Effector memory CD8-positive, alpha-beta T cell (primary cell): ENCODE measurements at places on chromosomes 13 and 19.

DNA sequence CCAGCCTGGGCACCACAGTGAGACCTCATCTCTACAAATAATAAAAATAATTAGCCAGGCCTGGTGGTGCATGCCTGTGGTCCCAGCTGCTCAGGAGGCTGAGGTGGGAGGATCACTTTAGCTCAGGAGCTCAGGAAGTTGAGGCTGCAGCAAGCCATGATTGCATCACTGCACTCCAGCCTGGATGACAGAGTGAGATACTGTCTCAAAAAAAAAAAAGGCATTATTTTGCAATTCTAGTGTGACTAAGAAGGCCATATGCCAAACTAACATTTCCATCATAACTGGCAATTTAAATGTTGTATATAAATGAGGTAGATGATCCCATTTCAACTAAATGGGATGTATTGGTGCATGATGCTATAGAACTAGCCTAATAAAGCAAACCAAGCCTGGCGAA, 632.8 kb upstream of the KLF12 start:
- DNase-seq = no peak

- no peak for DNase-seq
Measured at GRCh38 chr13:33454844-33455705, 169.5 kb upstream of the STARD13 start.

DNA sequence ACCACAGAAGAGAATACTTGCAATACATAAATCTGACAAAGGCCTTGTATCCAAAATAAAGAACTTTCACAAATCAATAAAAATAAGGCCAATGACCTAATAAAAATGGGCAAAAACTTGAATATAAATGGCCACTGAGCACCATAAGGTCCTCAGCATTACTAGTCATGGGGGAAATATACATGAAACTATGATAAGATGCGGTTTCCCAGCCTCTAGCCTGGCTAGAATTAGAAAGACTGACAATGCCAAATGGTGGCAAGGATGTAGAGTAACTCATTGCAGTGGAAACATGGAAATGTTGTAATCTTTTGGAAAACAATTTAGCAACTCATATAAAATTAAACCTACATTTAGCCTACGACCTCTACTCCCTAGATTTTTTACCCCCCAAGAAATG, 227.1 kb downstream of the GGACT start:
- no peak for DNase-seq

DNA sequence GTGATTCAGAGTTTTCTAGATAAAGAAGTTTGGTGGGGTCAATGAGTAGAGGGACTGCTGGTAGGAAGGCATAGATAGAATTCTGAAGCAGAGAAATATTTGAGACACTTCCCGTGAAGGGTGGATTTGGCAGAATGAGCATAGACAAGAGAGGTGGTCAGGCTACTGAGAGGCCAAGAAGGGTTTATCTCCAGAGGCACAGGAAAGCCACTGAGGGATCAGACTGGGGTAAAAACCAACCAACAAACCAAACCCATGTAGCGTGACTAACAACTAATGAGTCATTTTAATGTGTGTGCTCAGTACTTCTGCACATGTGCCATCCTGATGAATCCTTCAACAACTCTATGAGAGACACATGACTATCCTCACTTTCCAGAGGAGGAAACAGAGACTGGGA, 60.0 kb upstream of the SERP2 start:
- no peak for DNase-seq

DNA sequence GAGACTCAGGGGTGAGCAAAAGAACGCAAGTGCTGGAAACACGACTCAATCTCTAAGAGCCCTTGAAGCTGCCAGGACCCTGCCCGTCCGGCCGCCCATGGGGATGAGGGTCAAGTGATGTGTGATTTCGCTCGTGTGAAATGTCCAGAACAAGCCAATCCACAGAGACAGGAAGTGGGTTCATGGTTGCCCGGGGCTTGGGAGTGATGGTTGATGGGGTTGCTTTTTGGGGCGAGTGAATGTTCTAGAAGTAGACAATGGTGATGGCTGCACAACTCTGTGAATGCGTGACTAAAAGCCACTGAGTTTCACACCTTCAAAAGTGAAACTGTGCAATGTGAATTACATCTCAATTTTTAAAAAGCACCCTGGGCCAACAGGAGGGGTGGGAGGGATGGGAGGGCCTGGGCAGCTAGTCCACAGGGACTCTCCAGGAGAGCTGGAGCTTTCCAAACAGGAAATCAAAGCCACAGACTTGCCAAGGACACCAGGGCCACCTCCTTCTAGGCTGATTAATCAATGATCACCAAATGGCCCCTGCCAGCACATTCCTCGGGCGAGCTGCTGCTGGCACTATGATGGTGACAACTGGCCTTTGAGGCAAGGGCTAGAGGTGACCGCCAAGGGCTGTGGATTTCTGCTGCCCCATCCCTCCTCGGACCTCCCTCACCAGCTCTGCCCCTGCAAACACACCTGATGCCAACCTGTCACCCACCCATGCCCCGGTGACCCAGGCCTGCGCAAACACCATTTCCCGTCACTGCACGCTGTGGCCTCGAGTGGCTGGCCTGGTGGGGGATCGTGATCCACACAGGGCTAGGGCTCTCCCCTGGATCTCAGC, 14.0 kb downstream of the DPP9 start:
- DNase-seq = peak; percentile 40

DNA sequence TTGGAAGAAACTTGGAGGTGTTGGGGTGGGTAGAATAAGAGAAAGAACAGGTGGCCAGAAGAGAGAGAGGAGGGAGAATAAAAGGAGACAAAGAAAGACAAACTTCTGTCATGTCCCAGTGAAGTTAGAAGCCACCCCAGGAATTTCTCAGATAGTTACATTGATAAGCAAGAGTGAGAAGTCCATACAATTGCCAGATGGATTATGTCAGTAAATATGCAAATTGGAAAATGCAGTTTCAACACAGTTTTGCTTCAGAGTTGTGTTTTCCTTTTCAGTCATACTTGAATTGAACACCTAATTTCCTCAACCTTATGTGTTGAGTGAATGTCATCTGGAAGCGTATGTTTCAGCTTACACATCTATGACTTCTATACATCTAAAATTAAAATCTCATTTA, 139.2 kb downstream of the RXFP2 start:
- no peak for DNase-seq

DNA sequence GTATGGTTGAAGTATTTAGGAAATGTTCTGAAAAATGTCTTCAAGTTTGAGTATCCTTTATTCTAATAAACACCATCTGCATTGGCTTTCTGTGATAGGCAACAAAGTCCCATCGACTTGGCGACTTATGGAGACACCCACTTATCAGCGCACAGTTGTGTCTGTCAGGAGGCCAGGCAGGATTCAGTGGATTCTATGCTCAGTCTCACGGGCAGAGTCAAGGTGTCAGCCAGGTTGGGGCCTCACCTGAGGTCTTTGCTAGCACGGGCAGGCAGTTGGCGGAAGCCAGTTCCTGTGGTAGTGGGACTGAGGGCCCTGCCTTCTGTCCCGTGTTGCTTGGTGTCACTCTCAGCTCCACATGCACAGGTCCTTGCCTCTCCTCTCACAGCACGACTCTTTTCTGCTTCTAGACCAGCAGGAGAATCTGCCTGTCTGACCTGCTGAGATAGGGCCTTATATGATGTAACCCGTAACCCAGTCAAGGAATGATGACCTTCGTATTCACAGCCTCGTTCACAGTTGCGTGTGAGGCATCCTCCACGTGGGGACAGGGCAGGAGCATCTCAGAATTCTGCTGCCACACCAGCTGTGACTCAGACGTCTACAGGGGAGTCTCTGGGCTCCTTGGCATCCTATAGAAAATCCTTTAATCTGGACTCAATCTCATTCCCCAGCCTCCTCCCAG, 10.0 kb downstream of the CUL4A start:
- DNase-seq = no peak

DNA sequence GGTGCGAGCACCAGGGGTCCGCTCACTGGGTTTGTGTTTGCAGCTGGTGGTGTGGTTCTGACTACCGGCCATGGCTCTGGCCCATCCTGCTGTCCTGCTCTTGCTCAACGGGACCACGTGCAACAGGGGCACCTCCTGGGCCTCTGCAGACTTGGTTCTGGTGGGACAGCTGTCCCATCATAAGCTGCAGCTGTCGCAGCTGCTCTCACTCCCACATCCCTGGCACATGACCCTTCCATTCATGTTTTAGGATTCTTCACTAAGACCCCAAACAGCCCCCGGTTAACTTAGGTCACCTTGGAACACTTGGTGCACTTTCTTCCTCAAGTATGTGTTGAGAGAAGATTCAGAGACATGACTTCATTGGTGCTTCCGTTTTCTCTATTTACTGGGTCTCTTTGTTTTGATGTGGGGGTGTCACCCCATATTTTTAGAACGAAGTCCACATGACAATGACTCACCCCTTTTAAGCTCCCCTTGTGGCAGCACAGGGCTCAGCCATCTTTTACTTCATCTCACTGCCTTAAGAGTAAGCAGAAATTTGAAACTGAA, 68.4 kb upstream of the ARHGEF7 start:
- no peak for DNase-seq

GRCh38 chr19:8638078-8638619, 7.7 kb downstream of the NFILZ start:
- no peak for DNase-seq

DNA sequence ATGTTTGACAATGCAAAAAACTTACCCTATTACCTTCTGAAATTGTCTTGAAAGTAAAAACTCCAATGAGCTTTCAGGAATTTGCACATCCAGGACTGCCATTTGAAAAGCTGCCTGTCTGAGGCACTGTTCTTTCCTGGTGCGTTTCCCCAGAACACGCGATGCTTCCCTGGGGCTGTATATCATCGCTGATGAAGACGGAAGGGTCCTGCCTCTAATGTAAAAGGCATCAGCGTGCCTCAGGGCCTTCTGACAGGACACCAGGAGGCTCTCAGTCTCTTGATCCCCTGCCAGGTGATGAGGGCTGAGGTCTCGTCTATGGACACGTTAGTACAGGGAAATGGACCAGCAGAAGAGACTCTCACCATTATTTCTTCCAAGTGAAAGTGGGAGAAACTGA, 296.8 kb downstream of the EFNB2 start:
- DNase-seq = no peak

DNA sequence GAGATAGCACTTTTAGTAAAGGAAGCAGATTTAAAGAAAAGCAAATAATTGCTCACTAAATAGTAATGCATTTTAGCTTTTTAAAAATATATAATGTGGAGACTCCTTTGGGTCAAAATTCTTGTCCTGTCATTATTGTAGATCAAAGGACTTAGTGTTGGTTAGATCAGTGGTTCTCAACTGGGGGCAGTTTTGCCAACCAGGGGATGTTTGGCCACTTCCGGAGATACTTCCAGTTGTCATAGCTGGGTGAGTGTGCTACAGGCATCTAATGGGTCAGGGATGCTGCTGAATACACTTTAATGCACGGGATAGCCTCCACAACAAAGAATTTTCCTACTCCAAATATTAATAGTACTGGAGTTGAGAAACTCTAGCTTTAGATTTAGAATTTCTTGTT, 126.8 kb downstream of the LMO7 start:
- DNase-seq = no peak

DNA sequence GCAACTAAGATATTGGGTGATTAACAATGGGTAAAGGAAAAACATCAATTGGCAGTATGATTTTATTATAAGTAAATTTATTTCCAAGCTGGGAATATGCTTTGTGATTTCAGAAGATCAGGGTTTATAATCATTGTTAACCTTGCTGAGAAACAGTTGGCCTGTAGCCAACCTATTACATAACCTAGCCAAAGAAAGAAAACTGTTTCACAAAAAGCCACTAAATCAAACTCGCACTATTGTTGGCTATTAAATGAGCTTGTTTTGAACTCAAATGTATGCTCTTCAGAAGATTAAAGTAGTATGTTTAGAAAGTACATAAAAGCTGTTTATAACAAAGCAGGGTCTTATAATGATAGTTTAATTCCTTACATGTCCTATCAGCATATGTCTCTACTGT, 151.7 kb downstream of the LHFPL6 start:
- no peak for DNase-seq

DNA sequence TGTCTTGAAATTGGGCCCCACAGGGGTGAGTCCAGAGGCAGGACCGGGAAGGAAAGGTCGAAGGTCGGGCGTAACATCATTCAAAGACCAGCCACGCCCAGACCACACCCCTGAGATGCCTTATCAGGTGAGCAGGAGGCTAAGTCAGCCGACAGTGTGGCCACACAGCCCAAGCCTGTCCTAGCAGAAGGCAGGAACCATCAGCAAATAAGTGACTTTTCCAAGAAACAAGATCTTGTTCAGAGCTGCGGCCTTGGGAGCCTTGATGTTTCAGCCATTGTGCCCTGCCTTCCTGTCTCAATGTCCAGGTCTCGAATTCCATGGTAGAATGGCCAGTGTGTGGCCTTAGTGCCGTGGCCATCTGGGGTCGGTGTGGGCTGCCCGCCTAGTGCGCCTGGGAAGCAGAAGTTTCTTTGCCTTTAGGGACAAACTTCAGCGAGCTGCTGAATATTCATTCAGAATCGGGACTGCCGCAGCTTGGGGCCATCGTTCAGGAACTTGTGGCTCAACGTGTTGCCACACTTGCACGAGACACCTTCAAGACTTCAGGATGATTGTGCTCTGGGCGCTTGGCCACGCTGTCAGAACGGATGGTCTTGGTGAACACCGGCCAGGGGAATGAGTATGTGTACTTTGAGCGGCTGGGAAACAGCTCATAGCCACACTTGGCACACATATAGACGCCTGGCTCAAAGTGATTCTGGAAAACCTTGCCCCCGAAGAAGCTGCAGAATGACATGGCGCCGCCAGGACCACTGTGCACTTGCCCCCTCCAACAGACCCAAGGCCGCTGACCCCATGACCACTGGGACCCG, 6.1 kb upstream of the IFNL4 start:
- DNase-seq = no peak

DNA sequence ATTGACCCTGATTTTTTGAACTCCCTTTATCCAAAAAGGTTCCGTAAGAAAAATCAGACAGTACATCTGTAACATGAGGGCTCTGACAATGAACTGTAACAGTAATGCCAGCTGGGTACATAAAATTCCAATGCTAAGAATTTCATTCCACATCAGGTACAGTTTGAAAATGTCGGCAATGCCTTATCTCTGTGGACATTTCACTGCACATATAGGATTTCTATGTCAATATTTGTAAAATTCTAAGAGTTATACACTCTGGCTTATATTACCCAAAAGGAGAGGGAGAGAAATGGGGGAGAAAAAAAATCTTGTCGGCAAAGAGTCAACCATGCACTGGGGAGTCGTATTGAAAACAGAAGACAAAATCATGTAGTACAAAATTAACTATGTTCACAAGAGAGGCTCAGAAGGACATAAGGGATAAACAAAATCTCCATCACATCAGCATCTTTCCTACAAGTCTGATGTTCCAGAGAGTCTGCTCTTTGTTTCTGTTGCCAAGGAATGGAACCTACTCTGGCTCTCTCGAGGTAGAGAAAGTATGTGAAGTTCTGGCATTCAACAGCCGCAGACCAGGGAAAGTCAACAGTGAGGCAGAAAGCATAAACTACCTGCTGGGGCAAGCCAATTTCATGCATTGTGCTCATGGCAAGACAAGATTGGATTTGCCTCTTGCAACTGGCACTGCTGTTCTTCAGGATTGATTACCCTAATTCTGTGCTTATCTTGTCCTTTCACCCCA, 72.4 kb downstream of the STARD13 start:
- no peak for DNase-seq

- DNase-seq = no peak
Measured at GRCh38 chr19:55358943-55359908, 3.8 kb downstream of the GARIN5B start.
